ENCODE measurements at places on chromosomes 4 and X. TPM values are rescaled to one million over a fixed set of nuclear protein-coding genes. Genes with fewer than 3 reads are reported as not detected.

DNA sequence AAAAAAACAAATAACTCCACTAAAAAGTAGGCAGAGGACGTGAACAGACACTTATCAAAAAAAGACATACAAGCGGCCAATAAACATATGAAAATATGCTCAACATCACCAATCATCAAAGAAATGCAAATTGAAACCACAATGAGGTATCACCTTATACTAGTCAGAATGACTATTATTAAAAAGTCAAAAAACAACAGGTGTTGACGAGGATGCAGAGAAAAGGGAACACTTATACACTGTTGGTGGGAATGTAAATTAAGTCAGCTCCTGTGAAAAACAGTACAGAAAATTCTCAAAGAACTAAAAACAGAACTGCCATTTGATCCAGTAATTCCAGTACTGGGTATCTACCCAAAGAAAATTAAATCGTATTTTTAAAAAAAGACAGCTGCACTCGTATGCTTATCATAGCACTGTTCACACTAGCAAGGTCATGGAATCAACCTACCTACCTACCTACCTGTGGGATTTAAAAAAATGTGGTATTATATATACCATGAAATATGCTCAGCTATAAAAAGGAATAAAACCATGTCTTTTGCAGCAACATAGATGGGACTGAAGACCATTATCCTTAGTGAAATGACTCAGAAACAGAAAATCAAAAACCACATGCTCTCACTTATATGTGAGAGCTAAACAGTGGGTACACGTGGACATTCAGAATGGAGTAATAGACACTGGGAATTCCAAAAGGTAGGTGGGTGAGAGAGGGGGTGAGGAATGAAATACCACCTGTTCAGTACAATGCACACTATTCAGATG lies 24.8 kb upstream of the PTPN13 start:
- no peak for DNase-seq
- H3K36me3 ChIP-seq: no peaks in the 10 kb centered on the region
- no peak overlapping the region for H3K27ac ChIP-seq
- H3K27me3 ChIP-seq: peaks cover 19% of the 10 kb centered on the region

DNA sequence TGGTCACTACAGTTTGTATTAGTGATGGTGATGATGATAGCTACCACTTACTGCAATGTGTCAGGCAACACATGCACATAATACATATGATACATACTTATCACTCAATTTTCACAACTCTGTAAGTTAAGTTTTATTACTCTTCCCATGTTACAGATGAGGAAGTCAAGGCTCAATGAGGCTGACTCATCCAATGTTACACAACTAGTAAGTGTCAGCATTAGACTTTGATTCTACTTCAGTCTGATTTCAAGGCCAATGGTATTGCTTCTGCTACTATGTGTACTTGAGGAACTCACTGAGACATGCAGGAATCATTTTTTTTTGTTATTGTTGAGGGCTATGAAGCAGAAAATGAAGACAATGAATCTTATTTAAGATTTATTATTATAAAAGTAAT lies 96.4 kb upstream of the TRPC5OS start:
- no peaks in the 10 kb centered on the region for H3K27me3 ChIP-seq
- peaks cover 2% of the 10 kb centered on the region for H3K36me3 ChIP-seq
- no peak overlapping the region for H3K27ac ChIP-seq

GRCh38 chrX:132119283-132119682 lies 8.5 kb downstream of the FRMD7 start:
- DNase-seq: no peak
- H3K27ac ChIP-seq: no peak overlapping the region
- H3K36me3 ChIP-seq: no peaks in the 10 kb centered on the region
- H3K27me3 ChIP-seq: no peaks in the 10 kb centered on the region

DNA sequence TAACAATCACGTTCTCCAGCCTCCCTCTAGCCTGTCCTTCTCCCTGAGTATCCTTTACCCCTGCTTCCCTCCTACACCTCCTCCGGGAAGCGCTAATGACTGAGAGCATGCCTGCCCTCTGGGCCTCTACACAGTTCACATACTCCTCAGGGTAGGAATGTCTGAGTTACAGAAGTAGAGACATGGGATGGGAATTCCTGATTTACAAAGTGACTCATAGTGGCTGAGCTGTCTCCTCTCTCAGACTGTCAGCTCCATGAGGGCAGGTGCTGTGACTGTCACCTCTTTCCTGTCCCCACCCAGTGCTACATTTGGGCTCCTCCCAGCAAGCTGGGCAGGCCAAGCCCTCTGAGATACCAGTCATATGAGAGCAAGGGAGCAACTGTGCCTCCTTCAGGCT lies 2.6 kb downstream of the LAS1L start:
- peaks cover 16% of the 10 kb centered on the region for H3K36me3 ChIP-seq
- no peak for DNase-seq
- H3K4me1 ChIP-seq: peaks cover 14% of the 10 kb centered on the region

DNA sequence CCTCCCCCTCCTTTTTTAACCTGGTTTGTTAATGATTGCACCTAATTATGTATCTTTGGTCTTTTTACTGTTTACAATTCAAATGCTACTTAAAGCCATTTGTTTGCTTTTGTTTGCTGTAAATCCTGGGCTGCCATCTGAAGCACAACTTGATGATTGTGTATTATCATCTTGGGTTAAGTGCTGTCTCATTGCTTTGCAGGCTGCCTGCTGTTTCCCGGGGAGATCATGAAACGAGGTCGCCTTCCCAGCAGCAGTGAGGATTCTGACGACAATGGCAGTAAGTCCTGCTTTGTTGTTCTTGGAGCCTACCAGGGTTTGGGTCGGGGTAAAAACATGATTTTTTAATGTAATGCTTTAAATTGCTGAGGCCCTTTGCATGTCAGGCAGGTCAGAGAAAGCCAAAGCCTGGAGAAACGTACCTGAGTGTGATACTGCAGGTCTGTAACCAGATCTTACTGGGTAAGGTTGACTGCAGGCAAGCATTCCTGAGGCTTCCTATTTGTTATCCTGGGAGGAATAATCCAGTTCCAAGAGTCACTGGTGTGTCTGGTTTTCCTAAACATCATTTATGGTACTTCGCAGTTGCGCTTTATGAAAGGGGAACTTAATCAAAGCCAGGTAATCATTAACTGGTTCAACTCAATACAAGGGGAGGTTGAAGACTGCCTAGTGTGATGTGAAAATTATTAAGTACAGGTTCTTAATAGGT lies 22.2 kb downstream of the JADE1 start:
- peak overlapping the region; percentile 27 for H3K27ac ChIP-seq
- H3K27me3 ChIP-seq: no peaks in the 10 kb centered on the region
- no peak for DNase-seq
- peaks cover 30% of the 10 kb centered on the region for H3K4me1 ChIP-seq
- peaks cover 29% of the 10 kb centered on the region for H3K36me3 ChIP-seq

PRRG1 gene
- total RNA-seq: not detected

FAM184B gene
- total RNA-seq: not detected

WAS gene
- 122 TPM for total RNA-seq

APLN gene
- total RNA-seq: 0.26 TPM
